ENCODE measurements at places on chromosomes 11 and 22.

DNA sequence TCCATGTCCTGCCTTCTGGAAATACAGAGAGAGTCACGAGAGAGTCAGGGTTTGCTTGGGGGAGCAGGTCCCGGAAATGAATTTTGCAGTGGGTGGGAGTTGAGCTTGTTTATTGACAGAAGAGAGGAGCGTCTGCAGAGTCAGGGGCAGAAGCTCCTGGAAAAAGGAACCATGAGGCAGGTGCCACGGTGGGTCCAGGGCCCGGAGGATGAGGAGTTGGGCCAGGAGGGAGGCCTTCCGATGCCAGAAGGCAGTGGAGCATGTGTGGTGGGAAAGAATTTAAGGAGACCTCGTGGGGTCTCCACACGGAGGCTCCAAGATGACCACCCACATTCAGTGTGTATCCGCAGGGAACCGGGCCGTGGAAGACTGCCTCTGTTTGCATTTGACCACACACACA is 461.2 kb downstream of the BRD1 start:
- no peak for DNase-seq

DNA sequence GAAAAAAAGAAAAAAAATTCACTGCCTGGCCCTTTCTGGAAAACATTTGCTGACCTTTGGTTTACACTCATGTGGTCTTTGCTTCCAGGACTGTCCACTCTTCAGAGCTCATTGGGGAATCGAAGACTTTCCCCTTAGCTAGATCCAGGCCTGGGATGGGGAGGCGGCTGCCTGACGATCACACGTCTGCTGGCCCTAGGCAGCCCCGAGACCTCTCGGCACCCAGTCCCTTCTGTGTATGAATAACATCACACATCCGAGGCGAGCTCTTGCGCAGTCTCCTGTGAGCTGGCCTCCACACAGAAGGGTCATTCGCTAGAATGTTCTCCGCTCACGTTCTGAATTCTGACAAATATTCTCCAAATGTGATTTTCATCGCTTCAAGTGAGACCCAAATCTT is 25.7 kb upstream of the GAL start:
- DNase-seq: no peak

DNA sequence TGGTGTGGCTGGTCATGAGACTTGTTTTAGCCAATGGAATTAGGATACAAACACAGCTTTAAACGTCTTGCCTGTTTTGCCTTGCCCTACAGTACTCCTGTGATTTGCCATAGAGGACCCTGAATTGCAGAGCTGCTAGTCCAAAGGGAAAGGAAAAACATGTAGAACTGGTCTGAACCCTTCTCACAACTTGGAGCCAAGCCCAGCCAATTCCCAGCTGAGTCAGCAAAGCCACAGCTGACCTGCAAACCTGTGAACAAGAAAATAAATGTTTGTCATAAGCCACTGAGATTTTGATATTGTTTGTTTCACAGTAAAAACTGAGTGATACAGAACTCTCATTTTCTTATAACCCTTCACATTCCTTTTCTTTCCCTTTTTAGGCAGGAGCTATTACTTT is 360.5 kb upstream of the API5 start:
- no peak for DNase-seq

DNA sequence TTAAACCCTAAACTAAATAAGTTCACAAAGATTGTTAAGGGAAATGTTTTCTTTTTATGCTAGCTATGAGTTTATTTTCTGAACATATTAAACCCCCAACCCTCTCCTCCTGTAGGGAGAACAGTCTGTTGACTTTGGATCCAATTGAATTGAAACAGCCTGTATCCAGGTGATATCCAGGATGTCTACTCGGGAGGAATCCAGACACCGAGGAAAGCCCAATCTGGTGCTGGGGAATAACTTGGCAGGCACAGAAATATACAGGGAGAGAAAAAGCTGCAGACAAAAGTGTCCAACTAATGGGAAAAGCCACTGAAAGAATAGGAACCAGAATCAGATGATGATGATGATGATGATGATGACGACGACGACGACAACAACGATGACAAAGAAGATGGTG is 93.9 kb upstream of the API5 start:
- DNase-seq: no peak

GRCh38 chr11:60857378-60858232 is 1.9 kb upstream of the PTGDR2 start:
- no peak for DNase-seq

Data from NCI-H2081 (cell line).